Tibial nerve (tissue), 4 donors: ENCODE measurements at places on chromosomes 1 and 21. TPM values are rescaled to one million over a fixed set of nuclear protein-coding genes. Genes with fewer than 3 reads are reported as not detected.

The HPCAL4 gene
- total RNA-seq: not detected

GRCh38 chr21:42677339-42678321 lies 24.2 kb downstream of the PDE9A start:
- DNase-seq: no peak

The ZNF669 gene
- total RNA-seq: 8.8 TPM

DNA sequence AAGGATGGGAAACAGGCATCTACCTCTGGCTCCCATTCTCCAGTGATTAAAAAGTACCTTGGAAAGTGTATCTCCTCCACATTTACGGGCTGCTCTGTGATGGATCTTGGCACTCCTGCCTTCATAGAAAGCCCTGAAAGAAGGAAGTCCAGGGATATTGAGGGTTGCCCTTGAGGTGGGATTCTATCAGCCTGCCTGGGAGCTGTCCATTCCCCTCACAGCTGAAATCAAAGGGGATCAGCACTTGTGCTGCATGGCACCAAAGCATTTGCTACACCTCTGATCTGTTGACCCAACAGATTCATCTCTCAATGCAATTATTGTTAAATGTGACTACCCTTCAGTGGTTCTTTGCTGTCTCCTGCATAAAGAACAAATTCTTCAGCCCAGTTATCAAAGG lies 442.0 kb upstream of the RUNX1 start:
- DNase-seq: no peak

The BSND gene
- not detected for total RNA-seq

GRCh38 chr1:40926441-40926840 lies 53.1 kb upstream of the CTPS1 start:
- DNase-seq: no peak

GRCh38 chr1:1627829-1628753 lies 3.9 kb upstream of the MMP23B start:
- DNase-seq: no peak

The GUCA2B gene
- total RNA-seq: not detected

GRCh38 chr1:243558576-243558975 lies 291.5 kb downstream of the AKT3 start:
- DNase-seq: no peak

The PBX1 gene
- total RNA-seq: 25.8 TPM

The PRAMEF5 gene
- total RNA-seq: not detected

The AQP10 gene
- total RNA-seq: 0.21 TPM

The RBP7 gene
- total RNA-seq: 54.3 TPM

GRCh38 chr1:68015369-68015768 lies 35.1 kb downstream of the DIRAS3 start:
- no peak for DNase-seq

GRCh38 chr21:42317826-42318746 lies 2.9 kb upstream of the TFF3 start:
- DNase-seq: no peak

The ADAMTS1 gene
- 412 TPM for total RNA-seq

- DNase-seq: no peak
Observed at GRCh38 chr1:13556224-13556764, 27.3 kb upstream of the PDPN start.

DNA sequence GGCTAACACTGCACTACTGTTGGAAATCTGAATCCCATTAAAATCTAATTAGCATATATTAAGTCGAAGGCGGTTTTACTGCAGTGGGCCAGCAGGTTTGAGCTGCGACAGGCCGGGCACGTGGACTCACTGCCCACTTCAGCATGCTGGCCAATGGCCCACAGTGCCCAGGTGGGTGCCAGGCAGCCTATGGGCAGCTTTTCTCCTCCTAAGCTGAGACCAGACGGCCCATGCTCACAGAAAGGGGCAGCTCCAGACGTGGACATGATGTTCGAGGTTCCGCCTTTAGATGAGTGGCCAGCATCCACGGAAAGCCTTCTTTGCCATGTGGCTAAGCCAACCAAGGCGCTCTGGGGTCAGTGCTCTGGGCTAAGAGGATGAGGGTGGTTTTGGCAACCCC lies 89.8 kb upstream of the KLHDC7A start:
- DNase-seq: no peak

The SAMD11 gene
- 15.9 TPM for total RNA-seq

GRCh38 chr21:43892984-43893535 lies 28.0 kb downstream of the AGPAT3 start:
- DNase-seq: no peak

The TBX19 gene
- total RNA-seq: 4.5 TPM
